WTC11 (cell line): ENCODE measurements at places on chromosomes 4 and X. TPM values are rescaled to one million over a fixed set of nuclear protein-coding genes. Genes with fewer than 3 reads are reported as not detected.

The CT45A10 gene
- total RNA-seq, result 0.33 TPM in 1 of 3 replicates, not detected in the others

The KCNE5 gene
- total RNA-seq, result 2.2 to 3.4 TPM (median 2.7 TPM) in 3 replicates

The TMEM144 gene
- 3.8 to 5.3 TPM (median 4.1 TPM) in 3 replicates for total RNA-seq

The GRIA3 gene
- 3.8 to 5.3 TPM (median 4.2 TPM) in 3 replicates for total RNA-seq

The SH3RF1 gene
- total RNA-seq, result 11.1 to 16.6 TPM (median 13.2 TPM) in 3 replicates
